GM23248 (cell line): ENCODE measurements at places on chromosomes 2 and 18.

DNA sequence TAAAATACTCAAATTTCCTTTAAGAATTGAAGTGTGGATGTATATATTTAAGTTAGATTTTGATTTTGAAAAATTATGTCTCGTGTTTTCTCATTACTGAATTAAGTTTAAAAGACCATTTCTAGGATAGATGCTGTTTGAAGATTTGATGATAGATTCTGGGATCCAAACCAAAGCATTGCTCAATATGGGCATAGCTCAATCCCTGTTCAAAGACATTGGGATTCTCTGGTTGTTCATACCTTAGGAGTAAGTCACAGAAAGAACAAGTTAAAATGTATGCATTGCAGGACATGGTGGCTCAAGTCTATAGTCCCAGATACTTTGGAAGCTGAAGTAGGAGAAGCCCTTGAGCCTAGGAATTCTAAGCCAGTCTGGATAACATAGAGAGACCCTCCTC, 622.3 kb downstream of the ADCYAP1 start:
- no peak for DNase-seq

GRCh38 chr2:40204268-40204667, 247.6 kb downstream of the SLC8A1 start:
- peak; percentile 39 for DNase-seq

- DNase-seq, result peak; percentile 83
Measured at GRCh38 chr2:189096769-189097447, 82.7 kb downstream of the COL5A2 start.

DNA sequence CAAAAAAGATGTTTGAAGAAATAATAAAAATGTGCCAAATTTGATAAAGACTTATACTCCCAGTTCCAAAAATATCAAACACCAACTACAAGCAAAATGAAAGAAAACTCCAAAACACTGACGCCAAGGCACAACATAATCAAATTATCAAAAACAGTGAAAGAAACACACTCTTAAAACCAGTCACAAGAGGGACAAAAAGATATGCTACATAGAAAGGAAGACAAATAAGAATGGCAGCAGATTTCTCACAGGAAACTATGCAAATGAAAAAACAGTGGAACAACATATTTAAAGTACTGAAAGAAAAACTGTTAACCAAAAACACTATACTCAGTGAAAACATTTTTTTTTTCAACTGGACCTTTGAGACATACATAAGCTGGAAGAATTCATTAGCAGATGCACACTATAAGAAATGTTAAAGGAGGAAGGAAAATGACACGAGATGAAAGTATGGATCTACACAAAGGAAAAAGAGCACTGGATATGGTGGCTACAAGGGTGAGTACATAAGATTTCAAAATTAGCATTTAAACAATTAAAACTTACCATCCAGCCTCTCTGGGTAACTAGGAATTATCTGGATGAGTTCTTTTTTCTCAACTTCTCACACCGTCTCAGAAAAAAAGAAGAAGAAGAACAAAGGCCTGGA, 94.0 kb upstream of the ACVR1C start:
- DNase-seq, result peak; percentile 65

- DNase-seq, result no peak
Measured at GRCh38 chr2:171083451-171083850, 77.2 kb downstream of the TLK1 start.

GRCh38 chr2:32990556-32990955, 43.8 kb downstream of the LTBP1 start:
- no peak for DNase-seq
